ENCODE measurements at places on chromosomes 3 and 15.

DNA sequence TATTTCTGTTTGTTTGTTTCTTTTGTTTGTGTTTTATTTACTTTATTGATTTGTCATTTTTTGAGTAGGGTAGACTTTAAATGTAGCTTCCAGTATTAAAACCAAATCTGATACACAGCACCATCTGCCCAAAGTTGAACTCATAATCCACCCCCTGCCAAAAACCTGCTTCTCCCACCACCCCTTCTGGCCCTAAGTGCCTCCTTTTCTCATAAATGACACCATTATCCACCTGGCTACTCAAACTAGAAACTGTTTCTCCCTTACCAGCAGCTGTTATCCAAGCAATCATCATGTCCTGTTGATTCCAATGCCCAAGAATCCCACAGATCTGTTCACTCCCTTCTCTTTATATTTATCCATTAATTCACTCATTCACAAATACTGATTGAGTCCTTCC lies 21.8 kb upstream of the PTX3 start:
- peak; percentile 76 for DNase-seq

GRCh38 chr3:59412516-59412915 lies 362.7 kb upstream of the CFAP20DC start:
- no peak for DNase-seq

DNA sequence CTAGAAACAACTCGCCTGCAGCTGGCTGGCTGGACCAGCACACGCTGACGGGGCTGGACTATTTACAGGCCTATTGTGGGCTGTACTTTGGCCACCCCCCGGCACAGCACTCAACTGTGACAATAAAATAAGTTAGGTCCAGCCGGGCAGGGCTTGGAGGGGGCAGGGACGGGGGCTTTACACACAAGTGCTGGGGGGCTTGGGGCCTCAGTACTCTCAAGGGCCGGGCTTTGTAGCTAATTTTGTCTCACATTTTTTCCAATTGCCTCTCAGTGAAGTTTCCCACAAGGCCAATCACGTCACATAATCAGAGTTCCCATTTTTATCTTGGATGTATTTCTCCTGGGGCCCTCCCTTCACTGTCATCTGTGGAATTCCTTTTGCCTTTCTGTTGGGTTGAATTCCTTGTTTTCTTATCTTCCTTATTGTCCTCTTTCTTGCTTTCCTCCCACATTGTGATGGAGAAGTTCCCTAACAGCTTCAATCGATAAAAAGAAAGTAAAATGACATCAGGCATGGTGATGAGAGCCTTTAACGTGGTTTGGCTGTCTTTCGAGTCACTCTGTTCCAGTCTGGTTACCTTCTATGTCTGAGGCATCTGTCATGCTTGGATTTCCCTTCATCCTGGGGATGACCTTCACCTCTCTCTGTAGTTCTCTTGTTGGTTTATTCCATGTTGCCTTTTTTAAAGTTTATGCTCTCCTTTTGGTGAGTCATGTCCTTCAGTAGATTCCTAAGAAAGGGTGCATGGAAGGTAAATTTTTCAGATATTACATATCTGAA lies 44.1 kb upstream of the CMTM7 start:
- no peak for DNase-seq

DNA sequence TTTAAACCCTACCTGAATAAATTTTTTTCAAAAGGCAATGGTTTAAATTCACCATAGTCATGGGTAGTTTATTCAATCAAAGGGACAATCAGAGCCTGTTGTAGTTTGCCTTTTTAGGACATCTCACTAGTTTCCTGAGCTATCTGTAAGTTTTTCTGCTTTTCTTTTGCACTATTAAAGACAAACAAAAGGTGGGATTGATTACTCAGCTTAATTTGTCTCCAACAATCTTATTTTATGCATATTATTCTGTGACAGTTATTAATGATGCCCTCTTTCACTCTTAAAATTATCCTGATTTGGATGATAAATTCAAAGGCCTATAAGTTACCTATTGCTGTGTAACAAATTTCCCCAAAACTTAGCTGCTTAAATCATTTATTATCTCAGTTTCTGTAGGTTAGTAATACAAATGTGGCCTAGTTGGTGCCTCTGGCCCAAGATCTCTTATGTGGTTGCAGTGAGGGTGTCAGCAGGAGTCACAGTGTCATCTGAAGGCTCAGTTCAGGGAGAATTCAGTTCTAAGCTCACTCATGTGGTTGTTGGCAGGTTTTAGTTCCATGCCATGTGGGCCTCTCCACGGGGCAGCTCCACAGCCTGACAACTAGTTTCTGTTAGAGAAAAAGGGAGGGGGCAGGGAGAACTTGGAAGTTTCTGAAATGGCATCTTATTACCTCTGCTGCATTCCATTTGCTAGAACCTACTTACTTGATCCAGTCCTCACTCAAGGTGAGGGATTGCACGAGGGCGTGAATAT lies 16.0 kb downstream of the ARMC8 start:
- DNase-seq = peak; percentile 30

DNA sequence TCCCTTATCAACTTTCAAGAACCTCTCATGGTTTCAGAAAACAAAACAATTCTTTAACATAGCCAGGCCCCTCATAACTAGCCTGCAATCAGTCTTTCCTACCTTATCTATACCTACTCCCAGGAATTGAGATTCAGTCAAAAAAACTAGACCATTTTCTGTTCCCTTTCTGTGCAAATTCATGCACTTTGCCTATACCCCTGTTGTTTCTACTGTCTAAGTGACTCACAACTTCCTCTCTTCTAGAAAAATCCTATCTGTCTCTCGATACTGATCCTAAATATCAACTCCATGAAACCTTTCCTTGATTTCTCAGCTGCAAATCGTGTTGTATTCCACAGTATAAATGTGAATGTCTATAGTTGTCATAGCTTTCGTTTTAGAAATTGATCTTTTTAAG lies 10.9 kb upstream of the IL1RAP start:
- no peak for DNase-seq

- DNase-seq = no peak
Measured at GRCh38 chr15:92061511-92062195, 208.1 kb downstream of the SLCO3A1 start.

- no peak for DNase-seq
Measured at GRCh38 chr3:13018043-13018451, 55.2 kb downstream of the IQSEC1 start.

- no peak for DNase-seq
Measured at GRCh38 chr3:138060792-138061191, 50.8 kb downstream of the CLDN18 start.

DNA sequence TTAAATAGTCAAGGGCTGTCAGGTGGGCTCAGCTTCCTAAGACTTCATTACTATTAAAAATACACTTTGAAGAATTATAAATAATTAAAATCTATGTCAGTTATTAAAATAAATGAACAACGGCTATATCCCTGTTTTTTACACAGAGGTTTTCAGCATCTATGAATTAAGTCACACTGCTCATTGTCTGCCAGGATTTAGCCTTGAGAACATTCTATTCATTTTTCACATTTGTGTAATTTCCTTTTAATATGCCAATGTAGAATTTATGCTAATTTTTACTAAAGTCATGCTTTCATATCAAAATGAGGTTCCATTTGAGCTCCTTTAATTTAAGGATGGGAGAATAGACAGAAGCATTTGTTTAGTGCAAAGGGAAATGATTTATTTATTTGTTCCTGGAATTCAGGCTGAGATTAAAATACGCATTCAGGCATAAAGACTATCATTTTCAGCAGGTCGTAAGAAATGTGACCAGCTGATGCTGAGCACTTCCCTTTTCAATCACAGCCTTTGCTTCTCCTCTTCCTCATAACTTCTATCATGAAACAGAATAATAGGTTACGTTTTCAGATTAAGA lies 345.1 kb downstream of the MFSD1 start:
- DNase-seq = no peak

DNA sequence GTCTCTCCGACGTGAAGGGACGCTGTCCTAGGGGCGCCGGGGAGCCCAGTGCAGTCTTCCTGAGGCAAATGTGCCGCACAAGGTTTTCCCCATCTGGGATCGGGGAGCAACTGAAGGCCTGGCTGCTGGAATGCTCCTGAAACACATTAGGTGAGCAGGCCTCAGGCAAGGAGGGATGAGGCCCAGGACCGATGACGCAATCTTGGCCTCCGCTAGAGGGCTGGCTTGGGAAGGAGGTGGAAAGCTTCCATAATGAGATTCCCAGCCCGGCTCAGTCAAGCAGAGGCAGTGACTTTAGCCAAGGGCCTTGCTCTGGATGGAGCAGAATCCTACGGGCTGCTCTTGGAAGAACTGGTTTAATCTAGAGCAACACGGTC lies 50.8 kb downstream of the CPN2 start:
- DNase-seq = peak; percentile 65

- no peak for DNase-seq
Measured at GRCh38 chr3:129107793-129108192, 13.8 kb downstream of the RAB43 start.

DNA sequence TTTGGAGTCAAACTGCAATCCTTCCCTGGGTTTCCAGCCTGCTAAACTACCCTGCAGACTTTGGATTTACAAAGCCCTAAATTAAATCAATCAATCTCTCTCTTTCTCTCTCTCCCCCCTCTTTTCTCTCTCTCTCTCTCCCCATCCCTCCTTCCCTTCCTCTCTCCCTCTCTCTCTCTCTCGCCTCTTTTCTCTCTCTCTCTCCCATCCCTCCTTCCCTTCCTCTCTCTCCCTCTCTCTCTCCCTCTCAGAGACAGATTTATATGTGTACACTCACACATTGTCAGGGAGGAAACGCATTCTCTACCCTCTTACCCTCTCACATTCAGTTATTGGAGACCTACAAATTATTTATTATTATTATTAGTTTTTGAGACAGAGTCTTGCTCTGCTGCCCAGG lies 47.0 kb downstream of the GRK7 start:
- no peak for DNase-seq

- peak; percentile 71 for DNase-seq
Measured at GRCh38 chr3:32310918-32311839, 72.7 kb downstream of the CMTM8 start.

GRCh38 chr3:160010578-160010977 lies 21.9 kb downstream of the IL12A start:
- no peak for DNase-seq

GRCh38 chr15:37695719-37696118 lies 238.7 kb upstream of the TMCO5A start:
- DNase-seq = no peak

DNA sequence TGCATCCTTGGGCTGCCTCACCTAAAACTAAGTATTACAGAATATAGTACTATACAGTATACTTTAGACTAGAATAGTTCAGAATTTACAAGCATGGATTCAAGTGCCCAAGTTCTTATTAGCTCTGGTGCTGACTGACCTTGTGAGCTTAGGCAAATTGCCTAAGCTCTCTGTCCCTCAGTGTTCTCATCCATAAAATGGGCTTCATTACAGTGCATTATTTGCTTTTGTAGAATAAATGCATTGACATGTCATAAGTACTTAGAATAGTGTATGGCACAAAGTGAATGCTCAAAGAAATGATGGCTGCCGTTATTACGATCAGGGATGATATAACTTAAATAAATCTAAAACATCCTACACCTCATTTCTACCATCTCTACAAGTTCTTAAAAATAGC lies 269.7 kb downstream of the FOXP1 start:
- DNase-seq = no peak

- no peak for DNase-seq
Measured at GRCh38 chr15:101651554-101652097, 555 bp downstream of the TM2D3 start.

GRCh38 chr15:58987036-58987435 lies 427 bp upstream of the RNF111 start:
- no peak for DNase-seq

DNA sequence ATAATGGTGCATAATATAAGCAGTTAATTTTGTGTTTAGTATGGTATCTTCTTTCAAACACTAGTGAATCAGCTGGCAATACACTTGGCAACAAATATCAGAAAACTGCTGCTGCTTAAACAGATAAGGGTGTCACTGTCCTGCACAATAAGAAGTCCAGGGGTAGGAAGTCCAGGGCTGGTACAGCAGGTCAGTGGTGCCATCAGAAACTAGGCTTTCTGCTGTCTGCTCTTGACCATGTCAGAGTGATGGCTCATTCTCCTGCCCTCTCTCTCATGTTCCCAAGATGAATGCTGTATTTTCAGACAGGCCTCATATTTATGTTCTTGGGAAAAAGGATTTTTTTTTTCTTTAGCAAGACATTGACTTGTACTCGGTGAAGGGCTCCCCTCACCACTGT lies 9.2 kb upstream of the GRK7 start:
- DNase-seq = no peak

GRCh38 chr3:64708456-64708855 lies 20.7 kb upstream of the ADAMTS9 start:
- no peak for DNase-seq

DNA sequence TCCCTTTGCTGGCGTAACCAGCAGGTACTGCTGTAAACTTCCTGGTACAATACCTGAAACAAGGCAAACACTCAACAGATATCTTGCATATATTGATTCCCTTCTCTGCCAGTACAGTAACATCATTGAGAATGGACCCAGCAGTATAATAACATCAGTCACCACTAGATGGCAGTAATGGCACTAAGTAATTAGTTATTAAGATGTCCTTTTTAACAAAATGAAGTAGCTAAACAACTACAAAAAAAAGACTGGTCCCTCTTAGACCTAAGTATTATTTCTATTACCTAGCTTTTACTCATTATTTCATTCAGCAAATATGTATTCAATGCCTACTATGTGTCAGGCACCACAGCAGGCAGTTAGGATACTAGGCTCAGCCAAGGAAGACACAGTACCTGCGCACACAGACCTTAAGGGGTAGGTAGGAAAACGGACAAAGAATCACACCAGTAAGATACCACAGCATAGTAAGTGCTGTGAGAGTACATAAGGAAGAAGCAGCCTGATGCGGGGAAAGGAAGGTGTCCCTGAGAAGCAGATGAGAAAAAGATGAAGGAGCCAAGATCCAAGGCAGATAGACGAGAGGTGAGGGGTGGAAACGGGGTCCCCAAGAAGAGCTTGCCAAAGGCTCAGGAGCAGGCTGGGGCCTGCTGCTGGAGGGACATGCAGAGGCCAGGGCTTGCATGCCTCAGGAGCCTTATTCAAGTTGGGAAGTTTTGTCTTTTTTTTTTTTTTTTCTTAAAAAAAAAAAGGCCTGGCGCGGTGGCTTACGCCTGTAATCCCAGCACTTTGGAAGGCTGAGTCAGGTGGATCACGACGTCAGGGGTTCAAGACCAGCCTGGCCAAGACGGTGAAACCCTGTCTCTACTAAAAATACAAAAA lies 102.7 kb upstream of the CHD2 start:
- DNase-seq = peak; percentile 38

DNA sequence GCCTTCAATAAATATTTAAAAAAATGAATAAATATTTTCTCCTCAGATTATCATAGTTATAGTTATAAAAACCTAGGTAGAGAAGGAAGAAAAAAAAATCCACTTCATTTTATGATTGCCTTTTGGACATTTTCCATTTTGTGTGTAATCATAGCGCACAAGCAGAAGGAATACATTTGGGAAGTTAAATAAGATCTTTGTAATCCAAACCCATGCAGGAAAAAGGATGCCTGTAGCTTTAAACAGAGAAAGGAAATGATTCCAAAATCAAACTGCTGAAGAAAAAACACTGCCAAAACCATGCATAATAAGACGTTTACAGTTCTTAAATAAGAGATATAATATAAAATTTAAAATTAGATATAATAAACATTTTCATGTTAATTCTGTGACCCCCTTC lies 7.4 kb upstream of the CCDC54 start:
- no peak for DNase-seq

Measured in NCI-H446 treated with DMSO at 0.1 percent for 48 hours (cell line).